ENCODE measurements at places on chromosomes 6 and 20.
A peak's percentile ranks its signal among the peaks of the same experiment; 100 is the strongest.

DNA sequence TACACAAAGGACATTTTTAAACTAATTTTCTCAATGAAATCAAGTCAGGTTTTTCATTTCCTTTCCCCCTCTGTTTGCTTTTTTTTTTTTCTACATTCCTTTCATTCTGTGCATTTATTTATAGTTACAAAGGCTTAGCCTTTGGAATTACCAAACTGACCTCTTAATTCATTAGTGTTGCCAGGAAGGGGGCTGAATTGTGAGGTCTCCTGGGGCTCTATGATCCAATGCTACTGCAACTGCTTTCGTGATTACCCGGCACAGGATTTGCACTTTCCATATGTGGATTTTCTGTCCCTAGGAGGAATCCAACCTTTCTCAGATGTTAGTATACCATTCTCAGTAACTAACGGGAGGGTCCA lies 35.3 kb downstream of the NEDD9 start:
- DNase-seq: no peak

- DNase-seq: no peak
Observed at GRCh38 chr6:56742122-56742791, 99.6 kb upstream of the DST start.

DNA sequence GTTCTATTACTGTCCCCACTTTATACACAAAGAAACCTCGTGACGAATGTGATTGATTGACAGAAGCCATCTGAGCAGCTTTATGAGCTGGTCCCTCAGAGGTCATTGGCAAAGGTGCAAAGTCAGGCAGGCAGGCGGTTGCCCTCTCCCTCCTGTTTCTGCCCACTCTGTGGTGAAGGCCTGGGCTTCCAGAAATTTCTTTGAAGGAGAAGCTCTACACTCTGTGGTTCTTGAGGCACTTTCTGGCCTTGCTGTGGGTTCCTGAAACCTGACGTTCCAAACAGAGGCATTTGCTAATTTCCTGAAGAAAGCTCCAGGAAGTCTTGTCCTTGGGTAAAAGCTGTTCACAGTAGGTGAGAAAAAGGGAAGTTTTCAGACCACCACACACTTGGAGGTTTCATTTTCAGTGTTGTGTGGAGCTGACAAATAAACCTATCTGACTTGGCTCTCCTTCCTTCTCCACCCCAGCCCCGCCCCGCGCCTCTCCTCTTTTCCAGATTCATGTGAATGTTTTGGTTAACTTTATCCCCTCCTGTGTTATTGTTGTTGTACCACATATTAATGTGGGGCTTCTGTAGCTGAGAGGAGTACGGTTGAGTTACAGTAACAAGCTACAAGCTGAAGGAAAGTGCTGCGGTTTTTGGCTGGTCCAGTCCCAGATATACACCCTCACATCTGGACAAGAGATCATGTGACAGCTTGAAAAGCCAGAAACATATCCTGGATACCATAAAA lies 274.1 kb downstream of the CLIC5 start:
- no peak for DNase-seq

- DNase-seq: peak; percentile 60
Observed at GRCh38 chr20:35329435-35330139, 37.4 kb upstream of the FAM83C start.

Measured in psoas muscle (tissue), 8 donors.